CD4-positive, alpha-beta T cell treated with Interleukin-6 at 100 ng/mL for 8 hours (primary cell): ENCODE measurements at places on chromosomes 11 and 22.

DNA sequence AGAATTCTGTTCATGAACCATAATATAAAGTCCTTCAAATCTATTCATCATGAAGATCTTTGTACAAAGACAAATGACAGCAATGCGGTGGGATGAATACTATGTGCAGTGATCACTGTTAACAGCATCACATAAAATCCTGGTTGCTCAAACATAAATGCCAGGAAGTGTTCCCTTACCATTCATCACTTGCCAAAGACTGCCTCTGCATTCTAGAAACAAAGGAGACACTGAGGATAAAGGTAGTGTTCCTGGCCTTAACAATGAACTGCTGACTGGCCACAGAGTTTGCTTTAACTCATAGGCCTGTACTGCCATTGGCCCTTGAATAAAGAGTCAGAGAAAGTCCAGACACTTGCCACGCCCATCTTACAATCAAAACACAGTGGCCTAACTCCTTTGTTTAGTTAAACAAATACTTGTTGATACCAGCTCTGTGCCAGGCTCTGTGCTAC lies 29.5 kb downstream of the C2CD3 start:
- DNase-seq = no peak

DNA sequence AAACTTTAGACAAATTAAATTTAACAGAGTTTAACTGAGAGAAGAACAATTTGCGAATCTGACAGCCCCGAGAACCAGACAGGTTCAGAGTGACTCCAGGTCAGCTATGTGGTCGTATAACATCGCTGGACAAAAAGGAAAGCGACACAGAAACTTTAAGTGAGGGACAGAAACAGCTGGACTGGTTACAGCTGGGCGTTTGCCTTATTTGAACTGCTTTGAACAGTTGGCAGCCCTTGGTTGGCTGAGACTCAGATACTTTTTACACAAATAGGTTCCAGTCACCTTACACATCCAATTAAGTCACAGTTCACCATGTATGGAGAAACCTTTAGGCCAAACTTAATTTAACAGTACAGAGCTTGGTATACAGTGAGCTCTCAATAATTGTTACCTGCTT lies 436.9 kb downstream of the GUCY1A2 start:
- DNase-seq = no peak

GRCh38 chr11:83008581-83008923 lies 63.1 kb downstream of the RAB30 start:
- no peak for DNase-seq

DNA sequence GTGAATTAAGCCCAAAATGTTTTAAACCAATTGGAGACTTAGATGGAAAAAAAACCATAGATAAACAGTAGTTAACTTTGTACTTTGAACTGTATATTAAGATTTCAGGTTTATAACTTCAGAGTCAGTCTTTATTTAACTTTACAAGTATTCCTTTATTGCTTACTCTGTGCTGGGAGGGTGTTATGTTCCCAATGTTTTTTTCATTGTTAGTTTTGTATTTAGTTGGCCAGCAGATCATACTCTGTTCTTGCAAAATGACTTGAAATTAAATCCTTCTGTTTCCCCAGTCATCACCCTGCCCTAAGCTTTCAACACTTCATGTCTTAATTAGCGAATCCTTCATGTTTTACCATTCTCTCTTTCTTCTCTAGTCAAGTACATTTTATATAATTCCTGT lies 25.3 kb downstream of the SIK2 start:
- no peak for DNase-seq

DNA sequence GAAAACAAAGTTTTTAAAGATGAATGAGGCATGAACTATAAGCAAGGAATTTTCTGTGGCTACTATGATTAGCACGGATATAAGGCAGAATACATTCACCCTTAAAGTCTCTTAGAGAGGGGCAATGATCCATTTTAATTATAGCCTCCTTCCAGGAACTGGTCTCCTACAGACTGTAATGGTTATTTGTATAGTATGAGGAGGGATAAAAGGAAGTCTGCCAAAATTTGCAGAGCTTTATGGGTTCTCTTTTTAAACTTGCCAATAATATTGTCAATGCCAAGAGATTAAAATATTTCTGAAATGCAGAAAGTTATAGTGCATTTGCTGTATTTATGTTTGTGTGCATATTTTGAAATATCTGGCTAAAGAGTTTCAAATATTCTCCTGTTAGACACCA lies 271.4 kb upstream of the LUZP2 start:
- no peak for DNase-seq

- DNase-seq = no peak
These were observed 402.1 kb downstream of the CNTN5 start for GRCh38 chr11:99422581-99423427.

GRCh38 chr11:3000032-3000961 lies 8.2 kb upstream of the NAP1L4 start:
- no peak for DNase-seq

GRCh38 chr11:108846009-108846408 lies 181.1 kb downstream of the DDX10 start:
- no peak for DNase-seq

DNA sequence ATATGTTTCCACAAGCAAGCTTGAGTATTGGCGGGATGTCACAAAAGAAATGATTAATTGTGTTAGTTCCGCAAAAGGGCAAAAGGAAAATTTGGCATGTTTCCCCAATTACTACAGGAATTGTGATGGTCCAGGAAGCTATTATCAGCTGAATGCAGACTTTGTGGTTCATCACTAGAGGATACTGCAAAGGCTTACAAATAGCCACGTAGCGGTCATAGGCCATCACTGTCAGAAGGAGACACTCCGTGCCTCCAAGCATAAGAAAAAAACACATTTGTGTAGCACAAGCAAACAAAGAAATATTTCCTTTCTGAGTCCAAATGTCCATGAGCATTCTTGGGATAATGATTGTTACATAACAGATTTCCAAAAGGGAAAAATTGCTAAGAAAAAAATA lies 1.8 kb downstream of the OR10AG1 start:
- no peak for DNase-seq

GRCh38 chr22:26432619-26433311 lies 3.7 kb downstream of the ASPHD2 start:
- no peak for DNase-seq

GRCh38 chr11:84963240-84963639 lies 663.9 kb downstream of the DLG2 start:
- DNase-seq = no peak

DNA sequence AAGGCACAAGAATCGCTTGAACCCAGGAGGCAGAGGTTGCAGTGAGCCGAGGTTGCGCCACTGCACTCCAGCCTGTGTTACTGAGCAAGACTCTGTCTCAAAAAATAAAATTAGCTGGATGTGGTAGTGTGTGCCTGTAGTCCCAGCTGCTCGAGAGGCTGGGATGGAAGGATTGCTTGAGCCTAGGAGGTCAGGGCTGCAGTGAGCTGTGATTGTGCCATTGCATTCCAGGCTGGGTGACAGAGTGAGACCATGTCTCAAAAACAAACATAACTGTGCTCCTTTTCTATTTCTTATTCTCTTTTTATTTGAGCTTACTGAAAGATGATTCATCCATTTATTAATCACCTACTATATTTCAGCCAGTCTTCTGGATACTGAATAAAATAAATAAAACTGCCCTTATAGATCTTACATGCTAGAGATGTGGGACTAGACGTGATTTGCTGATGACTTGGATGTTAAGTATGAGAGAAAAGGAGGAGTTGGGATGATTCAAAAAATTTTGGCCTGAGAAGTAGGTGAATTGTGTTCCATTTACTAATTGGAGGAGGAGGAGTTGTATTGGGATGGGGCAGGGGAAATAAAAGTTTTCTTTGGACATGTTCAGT lies 18.0 kb downstream of the PAAF1 start:
- no peak for DNase-seq

DNA sequence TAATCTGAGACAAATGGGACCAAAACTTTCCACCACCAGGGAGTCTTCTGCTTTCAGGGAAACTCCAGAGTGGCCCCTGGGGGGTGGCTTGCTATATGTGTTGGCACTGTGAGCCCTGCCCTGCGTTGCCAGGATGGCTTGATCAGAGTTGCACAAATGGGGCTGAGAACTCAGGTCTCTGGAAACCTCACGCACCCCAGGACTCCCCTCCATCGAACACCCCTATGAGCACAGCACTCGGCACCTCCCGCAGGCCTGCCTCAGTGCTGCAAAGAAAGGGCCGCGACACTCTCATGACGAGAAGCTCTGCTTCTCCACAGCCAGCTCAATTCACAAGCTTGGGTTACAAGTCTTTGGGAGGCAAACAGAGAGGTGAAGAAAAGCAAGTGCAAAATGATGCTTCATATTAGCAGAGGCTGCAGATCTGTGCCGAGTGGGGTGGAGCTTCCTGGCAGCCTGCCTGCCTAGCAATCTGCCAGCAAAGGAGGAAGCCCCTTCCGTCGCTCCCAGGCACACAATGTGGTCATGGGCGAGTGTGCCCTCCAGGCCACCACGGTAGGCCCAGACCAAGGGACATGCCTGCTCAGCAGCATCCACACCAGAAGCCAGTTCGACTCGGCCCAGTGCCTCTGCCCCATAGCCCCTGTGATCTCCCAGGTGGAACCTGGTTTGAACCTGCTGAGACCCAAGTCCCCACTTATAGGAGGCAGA lies 55.7 kb downstream of the MYH9 start:
- peak; percentile 70 for DNase-seq

DNA sequence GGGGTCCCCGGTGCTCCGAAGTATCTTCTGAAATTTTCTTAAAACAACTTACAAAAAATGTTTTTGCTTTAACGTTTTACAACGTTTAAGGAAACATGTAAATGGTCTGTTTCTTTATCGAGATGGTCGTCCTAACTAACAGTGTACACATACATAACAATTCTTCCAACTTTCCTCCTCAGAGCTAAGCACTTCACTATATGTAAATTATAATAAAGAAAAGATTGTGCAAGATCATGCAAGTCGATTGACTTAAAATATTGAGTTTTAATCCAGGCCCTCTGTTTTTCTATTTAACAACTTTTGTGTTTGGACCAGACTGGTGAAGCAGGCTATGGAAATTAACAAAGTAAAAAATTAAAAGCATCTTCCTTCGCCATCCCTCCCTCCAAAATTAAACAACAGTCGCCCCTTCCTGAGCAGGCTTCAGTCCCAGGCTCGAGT lies 4.9 kb downstream of the ALX4 start:
- no peak for DNase-seq
